ENCODE measurements at places on chromosomes 1 and 21. TPM values are rescaled to one million over a fixed set of nuclear protein-coding genes. Genes with fewer than 3 reads are reported as not detected.
A peak's percentile ranks its signal among the peaks of the same experiment; 100 is the strongest.

The SDHC gene
- 167 TPM for total RNA-seq

The RER1 gene
- total RNA-seq, result 145 TPM

The RHOC gene
- total RNA-seq, result 138 TPM

GRCh38 chr1:25692560-25692959 lies 76.0 kb downstream of the MAN1C1 start:
- DNase-seq, result no peak

DNA sequence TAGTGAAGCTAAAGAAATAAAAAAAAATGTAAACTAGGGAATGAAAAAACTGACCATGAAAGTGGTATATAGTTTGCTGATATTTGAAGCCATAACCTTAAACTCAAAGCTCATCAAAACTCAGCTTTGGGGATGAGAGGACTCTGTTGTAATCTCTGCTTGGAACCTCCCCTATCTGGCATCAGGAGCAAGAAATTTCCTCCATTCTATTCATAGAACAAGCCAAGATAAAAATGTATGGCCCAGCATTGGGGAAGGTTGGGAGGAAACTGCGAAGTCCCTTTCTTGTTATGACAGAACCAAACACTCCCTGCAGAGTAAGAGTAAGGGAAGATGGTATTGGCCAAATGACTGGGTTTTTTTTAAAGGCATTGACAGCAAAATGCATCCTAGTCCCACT lies 35.6 kb downstream of the MCOLN2 start:
- DNase-seq, result no peak

- peak; percentile 46 for DNase-seq
These were observed 28.0 kb downstream of the TBX15 start for GRCh38 chr1:118960026-118960561.
